ENCODE measurements at places on chromosomes 3 and 15. TPM values are rescaled to one million over a fixed set of nuclear protein-coding genes. Genes with fewer than 3 reads are reported as not detected.

The RBMS3 gene
- polyA plus RNA-seq, result 14.5 TPM

The LTK gene
- 0.09 TPM for polyA plus RNA-seq

The CYP11A1 gene
- 0.70 TPM for polyA plus RNA-seq

The XCR1 gene
- not detected for polyA plus RNA-seq

The PLXND1 gene
- 84.6 TPM for polyA plus RNA-seq

The KAT2B gene
- polyA plus RNA-seq, result 4.5 TPM

The ITIH4 gene
- polyA plus RNA-seq, result 0.49 TPM

The LSMEM2 gene
- polyA plus RNA-seq, result not detected

The MAGEF1 gene
- polyA plus RNA-seq, result 14.3 TPM

The STRC gene
- polyA plus RNA-seq, result not detected

The REC114 gene
- polyA plus RNA-seq, result not detected

Data from BJ (cell line).